GM19239 (cell line): ENCODE measurements at places on chromosomes 12 and 14.
A peak's percentile ranks its signal among the peaks of the same experiment; 100 is the strongest.

GRCh38 chr12:95066091-95066855, 7.1 kb downstream of the NR2C1 start:
- DNase-seq: no peak

- DNase-seq: no peak
Measured at GRCh38 chr14:58697266-58697929, 59.6 kb downstream of the DACT1 start.

GRCh38 chr14:100694579-100695422, 31.9 kb upstream of the DLK1 start:
- DNase-seq: no peak

DNA sequence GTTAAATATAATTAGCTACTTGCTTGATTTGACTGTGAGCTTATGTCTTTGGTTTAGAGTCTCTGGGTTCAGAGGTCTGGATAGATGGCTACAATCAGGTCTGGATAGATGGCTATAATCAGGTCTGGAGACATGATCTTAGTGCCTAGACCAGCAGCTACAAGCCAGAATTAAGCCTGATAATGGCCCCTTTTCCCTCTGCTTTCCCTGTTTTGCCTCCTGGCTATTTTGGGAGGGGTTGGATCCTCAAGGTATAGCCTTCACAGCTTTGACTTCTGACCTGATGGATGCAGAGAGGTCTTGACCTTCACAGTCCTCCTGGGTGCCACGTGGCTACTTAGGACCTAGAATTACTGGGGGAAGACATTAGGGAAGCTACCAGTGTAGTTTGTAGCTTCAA, 877.7 kb downstream of the GALC start:
- no peak for DNase-seq

DNA sequence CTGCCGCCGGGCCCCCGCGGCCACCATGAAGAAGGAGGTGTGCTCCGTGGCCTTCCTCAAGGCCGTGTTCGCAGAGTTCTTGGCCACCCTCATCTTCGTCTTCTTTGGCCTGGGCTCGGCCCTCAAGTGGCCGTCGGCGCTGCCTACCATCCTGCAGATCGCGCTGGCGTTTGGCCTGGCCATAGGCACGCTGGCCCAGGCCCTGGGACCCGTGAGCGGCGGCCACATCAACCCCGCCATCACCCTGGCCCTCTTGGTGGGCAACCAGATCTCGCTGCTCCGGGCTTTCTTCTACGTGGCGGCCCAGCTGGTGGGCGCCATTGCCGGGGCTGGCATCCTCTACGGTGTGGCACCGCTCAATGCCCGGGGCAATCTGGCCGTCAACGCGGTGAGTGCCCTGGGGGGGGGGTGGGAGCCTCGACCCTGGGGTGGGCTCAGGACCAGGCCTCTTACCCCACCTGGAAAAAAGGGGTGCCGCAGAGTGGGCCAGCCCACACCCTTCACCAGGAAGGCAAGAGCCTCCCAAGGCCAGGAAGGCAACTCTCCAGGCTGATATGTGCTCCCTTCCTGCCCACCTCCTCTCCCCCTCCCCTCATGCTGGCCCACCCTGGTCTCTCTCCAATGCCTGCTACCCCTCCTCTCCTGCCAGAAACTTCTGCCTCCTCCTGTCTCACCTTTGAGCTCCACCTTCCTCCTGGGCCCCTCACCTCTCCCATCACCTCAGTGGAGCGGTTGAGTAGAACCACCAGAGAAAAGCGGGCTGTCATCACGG, 507 bp downstream of the AQP5 start:
- no peak for DNase-seq

DNA sequence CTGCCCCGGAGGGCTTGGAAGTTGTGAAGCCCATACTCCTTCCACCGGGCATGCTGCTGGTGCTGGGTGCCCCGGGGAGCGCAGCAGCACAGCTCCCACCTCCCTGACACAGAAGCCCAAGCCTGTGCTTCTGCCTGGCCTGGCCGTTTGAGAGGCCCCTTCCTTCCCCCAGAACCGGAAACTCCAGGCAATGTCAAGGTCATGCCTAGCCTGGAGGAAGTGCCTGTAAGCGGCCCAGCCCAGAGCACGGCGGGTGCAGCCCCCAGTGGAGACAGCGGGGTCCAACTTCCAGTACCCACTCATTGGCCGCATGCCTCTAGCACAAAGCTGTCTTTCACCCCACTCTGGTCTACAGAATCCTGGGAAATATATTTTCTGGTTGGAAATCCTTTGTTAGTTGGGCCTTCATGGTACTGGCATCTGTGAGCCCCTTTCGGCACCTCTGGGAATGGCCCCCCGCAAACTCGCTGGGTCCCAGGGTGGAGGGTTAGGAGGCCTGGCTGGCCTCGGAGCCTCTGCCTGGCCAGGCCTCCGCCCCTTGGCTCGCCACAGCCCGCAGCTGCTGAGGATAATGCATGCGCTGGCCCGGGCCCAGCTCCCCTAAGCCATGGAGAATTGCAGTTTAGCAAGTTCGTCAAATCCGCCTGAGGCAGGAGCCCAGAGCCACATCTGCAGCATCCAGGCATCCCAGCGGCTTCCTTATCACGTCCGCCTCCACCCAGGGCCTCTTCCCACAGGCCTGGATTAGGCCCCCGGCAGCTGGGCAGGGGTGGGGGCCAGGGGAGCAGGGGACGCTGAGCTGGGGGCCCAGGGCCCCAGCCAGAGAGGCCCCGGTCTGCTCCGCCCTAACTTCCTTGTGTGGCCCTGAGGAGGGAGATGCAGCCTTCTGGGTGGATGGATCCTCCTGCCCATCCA, 48.9 kb upstream of the DLK1 start:
- DNase-seq: no peak

- no peak for DNase-seq
Measured at GRCh38 chr14:103436533-103436932, 51.3 kb downstream of the MARK3 start.

DNA sequence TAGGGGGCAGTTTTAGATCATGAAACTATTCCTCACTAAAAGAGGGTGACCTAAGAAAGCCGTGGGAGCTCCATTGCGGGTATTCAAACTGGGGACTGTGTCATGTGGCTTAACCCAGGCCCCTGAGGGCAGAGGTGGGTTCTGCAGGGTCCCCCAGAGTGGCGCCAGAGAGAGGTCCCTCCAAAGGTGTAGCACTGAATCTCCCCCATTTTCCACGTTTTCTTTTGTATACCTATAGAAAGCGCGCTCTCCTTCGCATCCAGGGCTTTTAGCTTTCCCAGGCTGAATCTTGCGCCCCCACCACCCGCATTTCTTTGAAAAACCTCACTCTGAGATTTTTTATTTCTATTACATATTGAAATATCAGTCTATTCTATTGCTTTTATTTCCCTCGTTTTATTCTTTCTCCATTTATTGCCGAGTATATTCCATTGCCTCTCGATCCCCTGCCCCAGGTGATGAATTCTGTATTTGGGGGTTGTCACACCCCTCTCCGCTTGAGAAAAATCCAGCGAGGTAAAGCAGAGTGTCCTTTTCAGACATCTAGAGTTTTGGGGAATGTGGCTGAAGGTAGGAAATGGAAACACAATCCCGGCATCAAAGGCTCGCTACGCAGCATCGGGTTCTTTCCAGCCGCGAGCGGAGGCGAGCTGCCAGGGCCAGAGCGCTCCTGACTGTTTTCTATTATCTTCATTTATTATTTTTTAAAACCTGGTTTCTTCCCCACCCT, 870 bp upstream of the HOXC13 start:
- DNase-seq: no peak

GRCh38 chr12:34393821-34394150, 371.5 kb downstream of the ALG10 start:
- no peak for DNase-seq

DNA sequence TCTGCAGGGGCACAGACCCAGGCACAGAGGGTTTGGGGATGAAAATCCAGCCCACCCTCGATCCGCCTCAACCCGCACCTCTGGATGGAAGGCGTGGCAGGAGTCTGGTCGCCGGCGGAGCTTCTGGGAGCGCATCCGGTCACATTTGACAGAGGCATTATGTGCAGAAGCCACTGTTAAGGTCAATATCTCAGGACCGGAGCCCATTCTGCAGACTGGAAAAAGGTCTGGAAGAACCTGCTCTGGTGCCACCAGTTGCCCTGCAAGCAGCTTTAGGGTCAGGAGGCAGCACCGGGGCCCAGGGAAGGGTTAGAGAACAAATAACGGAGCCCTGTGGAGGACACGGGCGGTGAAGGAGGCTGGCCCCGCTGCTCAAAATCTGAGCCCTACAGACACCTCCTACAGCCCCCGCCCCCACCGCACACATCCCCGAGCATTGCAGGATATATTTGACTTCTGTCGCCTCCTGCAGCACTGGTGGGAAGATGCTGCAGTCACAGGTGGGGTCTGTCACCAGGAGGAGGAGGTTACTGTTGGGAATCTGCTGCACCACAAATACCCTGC, 25.1 kb upstream of the LRTM2 start:
- no peak for DNase-seq

DNA sequence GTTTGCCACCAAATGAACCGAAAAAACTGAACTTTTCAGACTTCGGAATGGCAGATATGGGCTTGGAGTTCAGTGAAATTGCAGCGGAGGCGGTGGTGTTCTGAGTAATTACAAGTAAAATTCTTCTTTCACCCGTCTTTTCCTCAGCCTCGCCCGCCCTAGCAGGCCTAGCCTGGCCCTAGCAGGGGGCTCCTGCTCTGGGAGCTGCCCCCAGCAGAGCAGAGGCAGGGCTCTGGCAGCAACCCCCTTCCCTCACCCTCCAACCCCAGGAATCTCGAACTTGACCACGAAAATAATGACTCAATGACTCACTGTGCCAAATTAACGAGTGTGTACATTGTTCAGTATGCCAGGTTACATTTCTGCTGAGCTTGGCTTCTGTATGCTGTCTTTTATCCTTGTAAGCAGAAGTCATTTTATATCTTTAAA, 1.1 kb downstream of the PAPLN start:
- DNase-seq: no peak

DNA sequence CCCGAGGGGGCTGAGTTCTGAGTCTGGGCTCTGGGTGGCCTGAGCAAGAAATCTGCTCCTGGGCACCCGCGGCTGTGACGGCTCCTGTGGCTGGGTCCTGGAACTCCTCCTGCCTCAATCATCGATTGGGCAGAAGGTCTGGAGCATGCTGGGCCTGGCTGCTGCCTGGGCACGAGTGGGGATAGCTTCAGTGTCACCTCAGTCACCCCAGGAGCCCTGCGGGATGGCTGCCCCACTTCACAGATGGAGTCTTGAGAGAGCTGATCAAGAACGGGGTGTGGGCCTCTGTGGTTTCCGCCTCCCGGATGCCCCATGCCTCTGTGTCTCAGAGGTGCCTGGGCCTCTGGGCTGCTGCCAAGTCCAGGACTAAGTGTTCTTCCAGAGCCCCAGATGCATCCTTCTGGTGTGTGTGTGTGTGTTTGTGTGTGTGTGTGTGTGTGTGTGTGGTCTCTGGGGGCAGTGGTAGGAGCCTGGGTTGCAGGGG, 185.6 kb upstream of the C14orf180 start:
- DNase-seq: peak; percentile 55

- DNase-seq: no peak
Measured at GRCh38 chr12:65822732-65823512, 1.4 kb upstream of the HMGA2 start.

- DNase-seq: no peak
Measured at GRCh38 chr12:45568808-45569207, 160.7 kb upstream of the ARID2 start.

DNA sequence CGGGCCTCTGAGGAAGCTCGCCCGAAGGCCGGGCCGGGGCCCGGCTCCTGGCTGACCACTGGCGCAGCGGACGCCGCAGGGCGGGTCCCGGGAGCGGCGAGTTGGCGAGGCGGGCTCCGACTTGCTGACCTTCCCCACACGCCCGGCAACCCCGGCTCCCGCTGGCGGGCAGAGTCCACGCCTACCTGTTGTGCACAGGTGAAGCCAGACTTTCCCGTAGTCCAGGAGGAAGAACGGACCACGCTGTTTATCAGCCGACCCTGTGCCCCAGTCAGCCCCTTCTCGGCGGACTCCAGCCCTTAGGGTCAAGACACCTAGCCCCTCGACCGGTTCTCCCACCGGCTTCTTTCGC, 407 bp downstream of the HEATR5A start:
- DNase-seq: peak; percentile 21
